ENCODE measurements at places on chromosomes 1 and 21. TPM values are rescaled to one million over a fixed set of nuclear protein-coding genes. Genes with fewer than 3 reads are reported as not detected.

GRCh38 chr1:218350801-218351266 is 5.7 kb downstream of the TGFB2 start:
- H3K27ac ChIP-seq: peak overlapping the region; percentile 87
- no peak for DNase-seq
- H3K36me3 ChIP-seq: no peaks in the 10 kb centered on the region
- H3K27me3 ChIP-seq: no peaks in the 10 kb centered on the region

The DTL gene
- 12.7 TPM for total RNA-seq

The ZSCAN20 gene
- total RNA-seq: 9.2 TPM

DNA sequence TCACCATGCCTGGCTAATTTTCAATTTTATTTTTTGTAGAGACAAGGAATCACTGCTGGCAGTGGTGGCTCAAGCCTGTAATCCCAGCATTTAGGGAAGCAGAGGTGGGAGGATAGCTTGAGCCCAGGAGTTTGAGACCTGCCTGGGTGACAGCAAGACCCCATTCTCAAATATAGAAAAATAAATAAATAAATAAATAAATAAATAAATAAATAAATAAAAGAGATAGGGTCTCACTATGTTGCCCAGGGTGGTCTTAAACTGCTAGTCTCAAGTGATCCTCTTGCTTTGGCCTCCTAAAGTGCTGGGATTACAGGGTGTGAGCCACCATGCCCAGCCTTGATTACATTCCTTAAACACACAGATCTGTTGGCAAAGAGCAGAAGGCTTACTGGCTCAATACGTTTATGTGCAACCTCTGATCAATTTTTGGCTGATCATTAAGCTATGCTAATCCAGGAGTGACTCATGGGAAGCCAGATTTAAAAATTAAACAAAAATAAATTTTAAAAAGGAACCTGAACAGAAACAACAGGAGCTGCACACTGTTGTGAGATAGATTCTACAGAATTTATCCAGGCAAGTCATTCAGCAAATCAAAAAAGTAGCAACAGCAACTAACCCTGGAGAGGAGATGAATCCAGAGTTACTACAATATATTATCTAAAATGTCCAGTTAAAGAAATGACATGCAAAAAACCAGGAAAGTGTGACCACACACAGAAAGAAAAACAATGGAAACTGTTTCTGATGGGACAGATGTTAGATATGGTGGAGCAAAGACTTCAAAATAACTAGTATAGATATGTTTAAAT is 79.4 kb downstream of the RPE65 start:
- no peak for DNase-seq
- no peak overlapping the region for H3K27ac ChIP-seq
- no peaks in the 10 kb centered on the region for H3K27me3 ChIP-seq
- no peaks in the 10 kb centered on the region for H3K4me1 ChIP-seq

DNA sequence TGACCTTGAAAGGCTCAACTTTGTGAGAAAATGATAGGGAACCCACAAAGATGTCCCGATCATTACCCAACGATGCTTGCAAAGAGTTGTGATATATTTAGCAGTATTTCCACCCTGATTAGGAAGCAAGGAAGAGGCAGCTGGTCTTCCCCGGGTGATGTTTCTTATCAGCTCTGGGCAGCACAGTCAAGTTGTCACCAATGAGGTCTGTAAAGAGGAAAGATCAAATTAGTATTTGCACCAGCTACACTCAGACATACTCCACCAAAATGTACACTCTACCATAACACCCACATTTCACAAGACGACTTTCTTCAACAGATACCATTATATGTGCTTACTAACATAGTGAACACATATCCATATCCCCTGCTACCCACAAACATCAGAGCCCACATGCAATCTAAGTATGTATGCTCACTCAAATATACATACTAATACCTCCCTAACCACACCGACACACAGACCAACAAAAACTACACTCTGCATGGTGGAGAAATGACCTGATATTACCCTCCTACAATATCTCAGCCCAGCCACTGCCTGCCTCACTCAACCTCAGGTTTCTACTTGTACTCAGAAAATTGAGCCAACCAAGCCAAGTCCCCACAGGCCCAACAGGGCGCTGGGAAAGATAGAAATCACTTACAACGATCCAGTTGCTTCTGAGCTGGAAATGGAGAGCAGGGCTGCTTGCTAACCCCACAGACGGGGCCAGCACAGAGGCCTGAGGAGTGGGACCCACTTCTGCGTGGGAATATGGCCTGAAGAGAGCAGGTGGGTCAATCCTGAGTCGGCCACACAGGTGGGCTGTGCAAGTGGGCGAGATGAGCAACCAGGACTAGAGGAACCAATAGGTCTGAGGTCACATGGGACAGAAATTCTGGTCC is 4.6 kb upstream of the BTG2 start:
- H3K27ac ChIP-seq: peak overlapping the region; percentile 5
- H3K27me3 ChIP-seq: no peaks in the 10 kb centered on the region
- DNase-seq: no peak
- H3K4me1 ChIP-seq: peaks cover 53% of the 10 kb centered on the region
- no peak overlapping the region for H3K4me3 ChIP-seq
- H3K36me3 ChIP-seq: no peaks in the 10 kb centered on the region

DNA sequence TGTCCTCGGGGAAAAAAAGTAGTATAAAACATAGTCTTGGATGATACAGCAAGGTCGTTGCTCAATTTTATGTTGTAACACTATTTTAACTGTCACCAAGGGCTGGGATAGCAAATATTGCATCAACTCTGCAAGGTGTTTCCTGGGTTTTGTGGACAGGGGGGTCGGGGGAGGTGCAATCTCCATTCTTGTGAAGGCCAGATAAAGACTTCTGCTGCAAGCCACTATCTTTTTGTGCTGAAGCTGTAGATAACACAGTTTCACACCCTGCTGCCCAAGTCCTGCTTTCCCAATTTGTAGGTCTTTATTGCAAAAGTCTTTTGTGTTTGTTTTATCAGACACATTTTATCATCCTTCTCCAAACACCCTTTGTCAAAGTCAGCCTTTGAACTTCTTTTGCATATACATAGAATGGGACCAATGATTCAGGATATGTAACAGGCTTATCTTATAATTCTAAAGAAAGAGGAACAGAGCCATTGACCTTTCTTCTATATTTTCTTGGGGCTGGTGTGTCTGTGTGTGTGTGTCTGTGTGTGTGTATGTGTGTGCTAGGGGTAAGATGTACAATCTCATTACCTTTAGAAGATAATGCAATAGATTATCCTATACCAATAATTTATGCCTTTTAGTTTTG is 140.6 kb downstream of the RUNX1 start:
- DNase-seq: no peak
- peaks cover 33% of the 10 kb centered on the region for H3K4me1 ChIP-seq
- no peak overlapping the region for H3K27ac ChIP-seq

The LAPTM5 gene
- not detected for total RNA-seq

DNA sequence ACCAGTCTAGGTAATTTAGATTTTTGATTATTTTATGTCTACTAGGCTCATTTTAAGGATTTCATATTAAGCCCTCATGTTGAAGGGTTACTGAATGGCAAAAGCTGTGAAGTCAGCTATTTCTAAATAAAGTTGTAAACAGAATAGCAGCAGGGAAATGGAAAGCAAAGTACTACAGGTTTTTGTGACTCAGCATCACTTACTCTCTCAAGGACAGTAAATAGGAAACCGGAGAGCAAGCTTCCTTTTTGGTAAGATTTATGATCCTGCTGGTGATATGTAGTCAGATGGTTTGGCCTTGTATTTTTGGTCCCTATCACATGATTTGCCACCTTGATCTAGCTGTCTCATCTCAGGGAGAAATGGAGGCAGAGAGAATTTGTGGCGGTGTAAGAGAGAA is 226.0 kb downstream of the RPS6KC1 start:
- peaks cover 28% of the 10 kb centered on the region for H3K36me3 ChIP-seq
- no peak overlapping the region for H3K27ac ChIP-seq
- DNase-seq: no peak

The C1QTNF12 gene
- 10.2 TPM for total RNA-seq

The FCRL2 gene
- total RNA-seq: not detected

DNA sequence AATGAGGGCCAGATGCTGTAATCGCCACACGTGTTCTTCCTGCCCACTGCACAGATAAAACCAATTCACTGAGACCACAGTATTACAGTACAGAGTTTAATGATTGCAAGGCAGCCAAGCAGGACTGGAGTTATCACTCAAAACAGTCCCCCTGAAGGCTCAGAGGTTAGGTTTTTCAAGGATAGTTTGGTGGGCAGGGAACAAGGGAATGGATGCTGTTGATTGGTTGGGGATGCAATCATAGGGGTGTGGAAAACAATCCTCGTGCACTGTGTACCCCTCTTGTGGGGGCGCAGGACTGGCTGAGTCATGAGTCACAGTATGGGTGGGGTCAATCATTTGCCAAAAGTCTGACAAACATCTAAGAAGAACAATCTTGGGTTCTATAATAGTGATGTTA is 12.4 kb upstream of the USP1 start:
- H3K4me3 ChIP-seq: no peak overlapping the region
- H3K27me3 ChIP-seq: no peaks in the 10 kb centered on the region
- no peak for DNase-seq
- H3K36me3 ChIP-seq: no peaks in the 10 kb centered on the region
- peaks cover 5% of the 10 kb centered on the region for H3K4me1 ChIP-seq
- no peak overlapping the region for H3K27ac ChIP-seq

GRCh38 chr1:61563611-61564010 is 161.3 kb downstream of the TM2D1 start:
- no peak overlapping the region for H3K27ac ChIP-seq
- no peak for DNase-seq
- H3K4me1 ChIP-seq: peaks cover 2% of the 10 kb centered on the region
- H3K27me3 ChIP-seq: no peaks in the 10 kb centered on the region
- peaks cover 9% of the 10 kb centered on the region for H3K36me3 ChIP-seq

DNA sequence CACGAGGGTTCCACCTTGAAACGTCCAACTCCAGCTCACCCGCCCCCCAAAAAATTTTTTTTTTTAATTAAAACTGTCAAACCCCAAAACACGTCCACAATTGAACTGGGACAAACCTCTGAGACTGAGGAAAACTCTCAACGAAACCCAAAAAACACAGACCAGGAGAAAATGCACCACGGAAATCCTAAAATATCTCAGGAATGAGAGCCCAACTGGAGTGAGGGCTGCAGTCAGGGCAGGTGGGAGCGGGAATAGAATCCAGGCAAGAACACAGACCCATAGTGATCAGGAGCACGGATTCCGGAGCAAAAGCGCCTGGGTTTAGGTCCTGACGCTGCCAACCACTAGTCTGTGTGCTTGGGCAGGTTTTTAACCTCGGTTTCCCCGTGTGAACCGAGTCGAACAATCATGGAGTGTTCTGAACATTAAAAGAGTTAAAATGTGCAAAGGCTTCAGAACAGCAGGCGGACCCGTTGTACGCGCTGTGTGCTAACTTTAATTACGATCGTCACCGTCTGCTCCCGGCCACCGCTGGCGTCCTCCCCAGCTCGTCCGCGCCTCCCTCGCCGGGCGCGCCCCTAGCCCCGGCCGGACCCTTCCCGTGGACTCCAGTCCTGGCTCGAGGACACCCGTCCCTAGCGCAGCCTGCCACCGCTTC is 624 bp downstream of the ARHGAP29 start:
- peak overlapping the region; percentile 86 for H3K4me3 ChIP-seq
- no peak for DNase-seq
- H3K36me3 ChIP-seq: no peaks in the 10 kb centered on the region

The FCRLB gene
- total RNA-seq: 0.59 TPM

GRCh38 chr1:6294890-6295556 is 34.1 kb upstream of the GPR153 start:
- no peaks in the 10 kb centered on the region for H3K4me1 ChIP-seq
- no peak for DNase-seq
- H3K27me3 ChIP-seq: no peaks in the 10 kb centered on the region
- peaks cover 7% of the 10 kb centered on the region for H3K36me3 ChIP-seq

- H3K27ac ChIP-seq: no peak overlapping the region
- no peak overlapping the region for H3K4me3 ChIP-seq
- H3K4me1 ChIP-seq: no peaks in the 10 kb centered on the region
Measured at GRCh38 chr21:15130751-15131150, 66.0 kb upstream of the NRIP1 start.

All from mesothelial cell of epicardium (in vitro differentiated cells).